ENCODE measurements at places on chromosomes 16 and 17.

DNA sequence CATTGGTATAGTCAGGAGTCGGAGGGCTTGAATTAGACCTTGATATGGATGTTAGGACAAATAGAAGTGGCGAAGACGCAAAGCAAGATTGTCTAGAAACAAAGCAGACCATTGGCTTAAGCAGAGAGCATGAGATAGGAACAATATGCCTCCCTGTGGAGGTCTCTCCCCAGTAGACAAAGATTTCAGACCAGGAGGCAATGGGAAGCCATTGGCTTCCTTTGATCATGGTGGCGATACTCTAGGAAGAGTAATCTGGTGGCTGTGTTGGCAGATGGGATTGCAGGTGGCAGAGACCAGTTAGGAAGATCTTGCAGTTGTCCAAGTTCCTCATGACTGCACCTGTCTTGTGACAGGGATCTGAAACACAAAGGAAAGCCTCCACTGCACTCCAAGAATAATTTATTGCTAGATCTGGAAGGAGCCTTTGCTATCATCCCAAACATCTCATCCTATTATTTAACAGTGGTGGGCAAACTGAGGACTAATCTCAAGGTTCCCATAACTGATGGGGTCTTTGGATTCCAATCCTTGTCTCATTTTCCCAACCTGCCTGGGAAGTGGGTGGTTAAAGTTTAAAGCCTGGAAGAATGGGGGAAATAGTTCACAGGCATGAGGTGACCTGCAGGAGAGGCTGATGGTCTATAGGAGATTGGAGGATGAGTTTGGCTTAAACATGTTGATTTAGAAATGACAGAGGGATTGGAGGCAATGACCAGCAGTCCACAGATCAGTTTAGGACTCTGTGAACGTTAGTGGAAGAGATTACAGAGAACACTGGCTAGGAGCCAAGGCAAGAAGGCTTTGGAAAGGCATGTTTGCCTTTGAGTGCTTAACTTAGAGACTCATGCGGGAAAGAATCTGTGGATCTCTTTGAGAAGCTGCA lies 37.0 kb downstream of the HLF start:
- no peak for DNase-seq

GRCh38 chr16:75326333-75326732 lies 74.9 kb upstream of the BCAR1 start:
- peak; percentile 36 for DNase-seq

- no peak for DNase-seq
These were observed 89.4 kb downstream of the CFDP1 start for GRCh38 chr16:75343941-75344340.

DNA sequence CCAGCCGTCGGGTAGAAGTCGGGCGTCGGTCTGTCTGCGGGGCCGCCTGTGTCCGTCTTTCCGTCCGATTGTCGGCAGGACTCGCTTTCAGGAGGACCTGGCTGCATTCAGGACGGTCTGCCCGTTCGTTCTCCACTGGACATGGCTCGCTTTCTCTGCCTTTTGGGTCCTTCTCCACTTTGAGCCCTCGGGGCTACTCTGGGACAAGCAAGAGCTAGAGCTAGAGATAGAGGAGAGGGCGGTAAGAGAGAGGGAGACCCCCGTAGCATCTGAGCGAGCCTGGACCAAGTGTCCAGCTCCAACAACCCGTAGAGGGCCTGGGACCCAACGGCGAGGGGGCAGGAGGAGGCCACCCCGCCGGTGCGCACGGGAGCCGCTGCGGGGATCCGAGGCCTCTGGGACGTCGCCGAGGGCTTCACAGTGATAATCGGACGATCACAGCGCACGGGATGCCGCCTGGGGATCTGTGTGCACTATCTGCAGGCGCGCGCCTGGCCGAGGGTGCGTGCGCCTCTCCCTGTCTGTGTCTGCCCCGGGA lies 4.5 kb downstream of the TBX4 start:
- no peak for DNase-seq

- DNase-seq: peak; percentile 37
These were observed 2.5 kb downstream of the ITGAX start for GRCh38 chr16:31357324-31358109.

DNA sequence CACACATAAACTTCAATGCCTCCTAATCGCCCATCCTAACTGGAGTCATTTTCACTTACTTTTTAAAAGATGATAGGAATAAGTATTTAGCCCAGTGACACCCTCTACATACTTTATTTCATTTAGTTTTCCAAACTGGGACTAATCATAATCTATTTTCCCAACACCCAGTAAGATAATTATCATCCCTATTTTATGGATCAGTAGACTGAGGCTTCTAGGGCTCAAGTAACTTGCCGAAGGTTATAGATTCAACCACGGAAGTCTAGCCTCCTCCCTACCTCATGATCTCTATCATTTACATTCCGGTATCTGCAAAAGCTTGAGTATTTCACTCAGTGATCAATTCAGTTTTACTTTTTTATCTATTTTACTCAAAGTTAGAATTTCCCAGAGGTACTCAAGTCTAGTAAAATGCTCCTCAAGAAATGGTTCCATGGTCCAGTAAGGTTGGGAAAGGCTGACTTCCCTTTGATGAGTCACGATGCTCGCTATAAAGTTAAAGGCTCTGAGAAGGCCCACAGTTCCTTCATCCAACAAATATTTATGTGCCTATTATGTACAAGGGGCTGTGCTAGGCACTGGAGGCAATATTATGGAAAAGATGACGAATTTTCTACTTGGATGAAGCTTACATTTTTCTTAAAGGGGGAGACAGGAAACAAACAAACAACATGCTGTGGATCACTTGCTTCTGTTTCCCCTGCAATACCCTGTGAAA lies 75.1 kb downstream of the TOX3 start:
- DNase-seq: no peak

DNA sequence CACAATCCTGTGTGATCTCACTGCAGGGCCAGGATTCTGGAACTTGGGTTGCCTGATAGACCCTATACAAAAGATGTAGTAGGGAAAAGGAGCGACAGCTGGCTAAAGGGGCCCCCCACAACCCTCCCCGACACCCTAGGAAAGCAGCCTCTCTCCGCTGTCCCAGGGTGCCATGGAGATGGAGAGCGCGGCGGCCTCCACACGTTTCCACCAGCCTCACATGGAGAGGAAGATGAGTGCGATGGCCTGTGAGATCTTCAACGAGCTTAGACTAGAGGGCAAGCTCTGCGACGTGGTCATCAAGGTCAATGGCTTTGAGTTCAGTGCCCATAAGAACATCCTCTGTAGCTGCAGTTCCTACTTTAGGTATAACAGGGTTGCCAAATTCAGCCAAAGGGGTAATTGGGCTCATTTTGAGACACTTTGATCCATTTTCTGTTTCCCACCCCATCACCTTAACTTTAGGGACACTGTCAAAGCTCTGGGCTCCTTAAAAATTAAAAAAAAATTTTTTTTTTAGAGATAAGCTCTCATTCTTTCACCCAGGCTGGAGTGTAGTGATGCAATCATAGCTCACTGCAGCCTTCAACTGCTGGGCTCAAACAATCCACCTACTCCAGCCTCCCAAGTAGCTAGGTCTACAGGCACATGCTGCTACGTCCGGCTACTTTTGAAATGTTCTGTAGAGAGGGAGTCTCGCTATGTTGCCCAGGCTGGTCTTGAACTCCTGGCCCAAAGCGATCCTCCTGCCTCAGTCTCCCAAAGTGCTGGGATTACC lies at the start of gene KLHL10:
Gene KLHL10 (plus strand): TSS at position 65 of the 778 bp plus-strand sequence. CDS start 108 bp downstream, at position 173.
- DNase-seq: no peak

DNA sequence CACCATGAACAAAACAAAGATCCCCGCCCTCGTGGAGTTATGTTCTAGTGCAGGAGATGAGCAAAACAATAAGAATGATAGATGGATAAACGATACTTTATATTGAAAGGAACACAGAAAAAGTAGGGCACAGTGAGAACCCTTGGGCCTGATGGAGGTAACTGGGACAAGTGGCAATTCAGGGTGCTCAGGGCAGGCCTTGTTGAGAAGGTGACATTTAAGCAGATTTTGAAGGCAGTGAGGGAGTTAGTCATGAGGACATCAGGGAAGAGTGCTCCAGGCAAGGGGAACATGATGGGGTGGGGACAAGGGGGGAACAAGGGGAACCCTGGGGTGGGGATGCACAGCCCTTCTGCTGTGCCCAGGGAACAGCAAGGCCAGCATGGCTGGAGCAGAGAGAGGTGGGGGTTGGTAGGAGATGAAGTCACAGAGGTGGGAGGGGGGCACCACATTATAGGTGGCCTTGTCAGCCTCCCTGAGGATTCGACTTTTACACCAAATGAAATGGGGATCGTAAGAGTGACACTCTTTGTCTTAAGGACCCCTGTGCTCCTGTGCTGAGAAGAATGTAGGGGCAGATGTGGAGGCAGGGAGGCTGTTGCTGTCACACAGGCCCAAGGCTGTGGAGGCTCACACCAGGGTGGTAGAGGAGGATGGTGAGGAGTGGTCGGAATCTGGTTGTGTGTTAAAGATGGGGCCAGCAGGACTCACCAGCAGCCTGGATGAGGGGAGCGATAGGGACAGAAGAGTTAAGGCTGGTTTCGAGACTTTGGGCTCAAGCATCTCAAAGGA lies 9.2 kb upstream of the PRM1 start:
- DNase-seq: no peak

DNA sequence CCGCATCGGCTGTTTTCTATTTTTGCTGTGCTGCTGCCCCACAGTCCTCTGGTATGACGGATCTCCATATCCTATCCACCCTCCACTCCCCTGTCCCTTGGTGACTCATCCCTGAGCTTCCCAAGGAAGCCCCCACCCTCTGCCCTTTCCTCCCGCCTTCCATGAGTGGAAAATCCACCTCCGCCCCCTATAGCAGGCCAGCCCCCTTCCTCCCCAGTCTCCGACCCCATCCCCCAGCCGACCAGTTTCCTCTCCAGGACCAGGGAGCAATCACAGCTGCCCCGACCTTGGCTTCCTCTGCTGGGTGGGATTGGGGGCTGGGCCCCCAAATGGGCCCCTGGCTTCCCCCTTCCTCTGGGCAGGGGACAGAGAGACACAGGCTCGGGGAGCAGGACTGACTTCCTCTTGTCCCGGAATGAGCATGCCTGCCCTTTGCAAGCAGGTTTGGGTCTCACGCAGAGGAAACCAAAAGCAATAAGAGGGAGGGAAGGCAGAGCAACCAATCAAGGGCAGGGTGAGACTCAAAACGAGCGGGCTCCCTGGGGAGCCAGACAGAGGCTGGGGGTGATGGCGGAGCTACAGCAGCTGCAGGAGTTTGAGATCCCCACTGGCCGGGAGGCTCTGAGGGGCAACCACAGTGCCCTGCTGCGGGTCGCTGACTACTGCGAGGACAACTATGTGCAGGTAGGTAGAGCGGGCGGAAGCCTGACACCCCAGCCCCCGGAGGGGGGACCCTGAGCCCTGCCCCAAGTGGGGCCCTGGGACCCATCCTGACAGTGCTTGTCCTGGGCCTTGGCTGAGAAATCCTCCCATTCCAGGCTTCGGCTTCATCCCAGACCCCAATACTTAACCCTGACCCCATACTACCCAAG lies at the start of the genes ABI3 and GNGT2:
Gene ABI3 (plus strand): TSS at position 550 of the 872 bp plus-strand sequence. CDS start 18 bp downstream, at position 568.
Gene GNGT2 (minus strand): TSS at position 417 of the 872 bp plus-strand sequence. CDS start 3,152 bp downstream, outside the sequence.
- peak; percentile 84 for DNase-seq

- peak; percentile 55 for DNase-seq
These were observed 5.2 kb downstream of the USP7 start for GRCh38 chr16:8958344-8959167.

DNA sequence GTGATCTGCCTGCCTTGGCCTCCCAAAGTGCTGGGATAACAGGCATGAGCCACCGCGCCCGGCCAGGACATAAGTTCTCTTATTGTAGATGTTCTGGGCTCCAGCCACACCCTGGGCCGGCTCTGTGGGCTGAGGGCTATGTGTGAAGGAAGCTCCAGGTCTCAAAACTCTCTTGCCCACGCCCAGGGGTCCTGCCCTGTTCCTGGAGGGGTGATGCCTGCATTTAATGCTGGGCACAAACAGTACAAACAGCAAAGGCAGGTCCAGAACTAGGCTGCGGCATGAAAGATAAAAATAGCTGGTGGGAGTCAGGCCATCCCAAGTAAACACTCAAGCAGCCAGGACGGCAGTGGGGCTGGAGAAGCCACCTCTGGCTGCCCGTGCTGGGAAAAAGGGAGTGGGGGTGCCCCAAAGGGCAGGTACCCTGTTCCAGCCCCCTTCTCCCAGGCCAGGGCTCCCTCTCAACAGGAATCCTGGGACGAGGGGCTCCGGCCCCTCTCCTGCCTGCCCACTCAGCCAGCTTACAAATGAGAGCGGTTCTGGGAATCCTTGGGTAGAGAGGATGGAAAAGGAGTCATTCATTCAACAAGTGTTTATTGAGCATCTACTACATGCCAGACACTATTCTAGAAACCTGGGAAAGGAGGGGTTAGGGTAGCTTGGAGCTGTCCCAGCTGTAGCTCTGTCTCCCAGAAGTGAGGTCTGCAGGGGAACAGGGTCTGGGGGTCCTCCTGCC lies 4.6 kb downstream of the TRIM47 start:
- DNase-seq: no peak

GRCh38 chr17:72812823-72813222 lies 279.7 kb downstream of the SLC39A11 start:
- DNase-seq: no peak

DNA sequence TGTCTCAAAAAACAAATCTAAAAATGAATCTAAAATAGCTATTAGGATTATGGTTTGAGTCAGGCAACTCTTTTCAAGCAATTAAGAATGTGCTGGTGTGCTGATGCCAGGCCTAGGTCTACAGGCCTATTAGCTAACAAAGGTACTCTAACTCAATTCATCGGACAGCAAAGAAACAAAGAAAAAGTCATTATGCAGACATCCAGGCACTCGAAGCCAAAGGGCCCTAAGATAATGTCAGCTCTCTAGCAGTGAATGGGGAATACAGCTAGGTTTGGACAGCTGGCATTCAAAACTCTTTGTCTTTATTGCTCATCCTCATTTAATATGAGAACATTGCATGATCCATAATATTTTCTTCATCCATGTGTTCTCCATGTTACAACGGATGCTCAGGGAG lies 108.5 kb downstream of the TMEM114 start:
- DNase-seq: no peak

DNA sequence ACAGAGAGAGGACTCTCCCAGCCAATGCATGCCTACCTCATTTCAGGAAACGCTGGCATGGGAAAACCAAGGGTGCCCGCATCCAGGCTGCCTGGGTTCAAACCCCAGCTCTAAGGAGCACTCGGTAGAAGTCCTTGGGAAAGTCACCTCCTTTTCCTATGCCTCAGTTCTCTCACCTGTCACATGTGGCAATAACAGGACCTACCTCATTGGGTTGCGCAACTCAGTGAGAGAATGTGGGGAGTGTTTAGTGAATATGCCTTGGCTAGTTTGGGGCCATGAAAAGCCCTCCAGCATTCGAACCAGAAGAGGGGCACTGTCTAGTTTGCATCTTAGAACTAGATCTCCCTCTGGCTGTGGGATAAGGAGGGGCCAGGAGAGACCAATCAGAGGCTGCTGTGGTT lies 9.0 kb upstream of the NXPH3 start:
- no peak for DNase-seq

DNA sequence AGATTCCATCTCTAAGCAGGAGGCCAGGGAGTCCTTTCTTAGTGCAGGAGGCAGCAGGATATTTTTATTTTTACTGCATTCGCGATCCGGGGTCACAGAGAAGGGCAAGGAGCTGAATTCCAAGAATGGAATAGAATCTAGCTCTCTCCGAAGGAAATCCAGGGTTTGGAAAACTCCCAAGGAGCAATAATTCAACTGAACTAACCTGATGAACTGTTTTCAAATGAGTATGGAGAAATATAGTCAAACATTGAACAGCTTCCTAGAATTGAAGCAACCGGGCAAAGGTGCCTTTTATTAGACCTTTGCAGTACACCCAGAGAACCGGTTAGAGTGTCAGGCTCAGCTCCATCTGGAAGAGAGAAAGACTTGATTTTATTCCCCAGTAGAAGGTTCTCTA lies 120.7 kb upstream of the MAF start:
- no peak for DNase-seq

GRCh38 chr16:14172200-14172809 lies 101.2 kb downstream of the MRTFB start:
- DNase-seq: no peak

Measured in activated CD8-positive, alpha-beta T cell treated with anti-CD3 and anti-CD28 coated beads, Interleukin-2, amount 10 ng/mL, durations not matched to agents 7 days and 5 days (primary cell).